Activated naive CD4-positive, alpha-beta T cell treated with anti-CD3 and anti-CD28 coated beads, Interleukin-2, amount 50 U/mL, for 16 hours (primary cell): ENCODE measurements at places on chromosomes 2 and 18.

DNA sequence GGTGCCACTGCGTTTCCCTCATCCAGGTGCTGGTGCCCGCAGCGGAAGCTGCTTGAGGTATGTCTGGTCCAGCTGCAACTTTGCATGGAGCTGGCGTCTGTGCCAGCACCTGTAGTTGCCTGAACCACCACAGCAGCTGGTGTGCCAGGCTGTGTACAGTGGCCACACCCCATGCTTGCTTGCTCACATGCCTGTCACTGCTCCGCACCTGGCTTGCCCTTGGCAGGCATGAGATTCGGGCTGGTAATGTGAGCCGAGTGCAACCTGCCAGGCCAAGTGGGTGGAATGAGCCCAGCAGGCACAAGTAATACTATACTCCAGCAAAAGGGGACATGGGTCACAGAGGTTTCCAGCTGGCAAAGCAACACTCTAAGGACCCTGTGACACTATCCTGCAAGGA is 1123.3 kb upstream of the ACVR2A start:
- DNase-seq, result no peak

GRCh38 chr2:222609381-222609780 is 46.5 kb downstream of the FARSB start:
- no peak for DNase-seq

- no peak for DNase-seq
Measured at GRCh38 chr2:118449401-118449800, 361.1 kb downstream of the INSIG2 start.

- no peak for DNase-seq
Measured at GRCh38 chr18:45330170-45330594, 285.1 kb upstream of the SLC14A2 start.

- no peak for DNase-seq
Measured at GRCh38 chr2:208657468-208657867, 250.9 kb downstream of the PTH2R start.

DNA sequence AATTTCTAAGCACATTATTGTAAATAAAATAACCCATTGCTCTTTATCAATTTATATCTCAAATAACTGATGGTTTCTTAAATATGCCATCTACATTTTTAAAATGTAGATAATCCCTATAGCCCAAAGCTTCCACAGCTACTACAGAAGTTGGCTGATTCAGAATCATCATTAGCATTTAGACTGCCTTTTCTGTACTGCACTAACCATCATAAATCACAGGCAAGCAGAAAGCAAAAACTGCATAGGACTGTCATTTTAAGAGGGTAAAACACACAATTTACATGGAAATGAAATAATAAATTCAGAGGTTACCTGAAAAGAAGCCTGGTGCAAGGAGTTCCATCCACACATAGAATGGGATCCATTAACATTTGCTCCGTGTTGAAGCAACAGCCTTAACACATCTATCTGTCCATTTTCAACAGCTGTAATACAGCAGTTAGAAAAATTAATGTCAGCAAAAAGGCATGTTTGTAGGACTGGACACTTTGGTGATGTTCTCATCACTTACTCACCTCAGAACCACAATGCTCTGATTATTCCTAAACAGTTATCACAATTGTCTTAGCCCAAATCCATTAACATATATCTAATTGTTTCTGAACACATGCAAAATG is 38.4 kb upstream of the CHAC2 start:
- no peak for DNase-seq

- no peak for DNase-seq
Measured at GRCh38 chr2:29847886-29848285, 73.5 kb downstream of the ALK start.

- DNase-seq, result no peak
Measured at GRCh38 chr2:179251870-179252269, 12.8 kb downstream of the SESTD1 start.

DNA sequence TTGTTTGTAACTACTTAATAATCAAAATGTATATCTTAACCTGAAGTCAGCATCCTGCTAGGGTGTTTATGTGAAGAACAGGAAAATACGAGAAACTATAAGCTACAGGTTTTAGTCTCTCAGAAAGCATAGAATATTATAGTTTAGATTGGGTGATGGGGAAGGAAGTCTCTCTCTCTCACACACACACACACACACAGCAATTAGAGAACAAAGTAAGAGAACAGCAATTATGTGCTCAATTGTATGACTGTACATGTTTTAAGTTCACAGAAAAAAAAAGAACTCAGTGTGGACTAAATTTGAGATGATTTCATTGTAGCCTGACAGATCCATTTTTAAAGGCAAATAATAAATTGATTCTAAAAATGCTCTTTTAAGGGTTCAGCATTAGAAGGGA is 94.3 kb upstream of the ZNF516 start:
- DNase-seq, result no peak

DNA sequence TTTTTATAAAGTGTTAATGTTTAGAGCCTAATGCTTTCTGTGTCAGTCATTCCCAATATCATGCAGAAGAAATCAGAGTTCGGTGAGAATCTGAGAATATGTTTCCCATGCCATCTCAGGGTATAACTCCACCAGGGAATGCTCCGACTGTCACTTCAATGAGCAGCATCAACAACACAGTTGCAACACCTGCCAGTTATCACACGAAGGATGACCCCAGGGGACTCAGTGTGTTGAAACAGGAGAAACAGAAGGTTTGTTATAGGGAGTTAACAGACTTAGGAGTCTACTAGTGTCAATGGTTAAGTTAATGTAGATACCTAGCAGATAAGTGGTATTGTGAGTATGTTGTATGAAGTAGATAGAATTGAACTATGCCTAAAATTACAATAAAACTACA is 31.0 kb downstream of the VAPA start:
- no peak for DNase-seq

DNA sequence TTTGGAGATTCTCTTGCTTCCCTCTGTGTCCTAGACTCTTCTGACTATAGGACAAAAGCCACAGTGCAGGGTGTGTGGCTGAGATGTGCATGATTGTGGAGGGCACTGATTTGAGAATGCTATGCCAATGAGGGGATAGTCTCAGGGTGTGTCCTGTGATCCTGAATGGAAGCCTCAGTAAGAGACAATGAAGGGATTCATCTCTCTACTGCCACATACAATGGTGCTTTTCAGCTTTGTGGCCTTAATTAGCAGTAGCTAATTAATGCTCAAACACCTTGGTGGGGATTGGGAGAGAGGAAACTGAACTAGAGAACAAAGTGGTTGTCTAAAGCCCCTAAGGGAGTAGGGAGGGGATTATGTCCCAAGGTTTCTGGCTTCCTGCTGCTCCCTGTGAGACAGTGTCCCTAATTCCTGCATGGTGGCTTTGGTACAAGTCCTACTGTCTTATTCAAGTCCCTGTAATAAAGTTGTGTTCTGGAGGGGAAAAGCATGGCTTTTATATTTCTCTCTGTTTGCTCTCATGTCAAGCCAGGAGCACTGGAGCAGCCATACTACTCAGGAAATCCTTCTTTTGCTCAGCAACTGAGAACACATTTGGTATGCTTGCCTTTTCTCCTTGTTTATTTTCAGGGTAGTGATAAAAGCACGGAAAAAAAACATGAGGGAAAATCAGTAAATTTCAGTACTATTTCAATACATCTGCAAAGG is 415.2 kb upstream of the TCF4 start:
- DNase-seq, result no peak

DNA sequence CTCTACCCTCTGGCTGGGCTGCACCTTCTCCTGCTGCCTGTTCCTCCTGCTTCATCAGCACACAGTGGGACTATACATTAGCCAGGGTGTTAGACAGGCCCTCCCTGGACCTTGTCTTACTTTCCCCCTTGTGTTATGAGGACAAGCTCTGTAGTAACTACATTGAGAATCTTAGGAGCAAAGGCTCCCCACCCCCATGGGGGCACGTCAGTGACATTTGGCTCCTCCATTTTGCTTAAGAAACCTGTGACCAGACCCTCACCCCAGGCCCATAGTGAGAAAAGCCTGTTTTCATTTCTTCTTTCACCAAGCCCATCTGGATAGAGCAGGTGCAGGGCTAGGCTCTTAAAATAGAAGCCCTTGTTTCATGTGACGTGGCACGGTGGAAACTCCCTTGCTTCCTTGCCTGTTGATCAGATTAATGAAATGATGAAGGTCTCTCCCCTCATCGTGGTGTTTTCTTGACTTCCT is 146.7 kb downstream of the RPIA start:
- DNase-seq, result no peak

DNA sequence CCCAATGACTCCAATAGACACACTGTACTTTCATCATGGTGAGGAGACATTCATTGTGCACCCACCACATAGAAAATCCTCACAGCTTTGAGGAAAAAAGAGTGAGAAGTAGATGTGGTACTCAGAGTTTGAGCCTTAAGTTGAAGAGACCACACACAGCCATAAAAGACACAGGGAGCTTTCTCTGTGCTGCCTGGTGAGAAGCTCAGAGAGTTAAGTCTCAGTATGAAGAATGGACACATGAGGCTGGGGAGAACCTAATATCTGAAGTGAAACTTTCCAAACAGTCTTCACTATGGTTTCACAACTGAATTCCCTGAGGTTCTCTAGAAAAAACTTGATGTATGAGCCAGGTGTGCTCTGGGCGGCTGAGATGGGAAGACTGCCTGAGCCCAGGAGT is 237.9 kb downstream of the NBAS start:
- no peak for DNase-seq

DNA sequence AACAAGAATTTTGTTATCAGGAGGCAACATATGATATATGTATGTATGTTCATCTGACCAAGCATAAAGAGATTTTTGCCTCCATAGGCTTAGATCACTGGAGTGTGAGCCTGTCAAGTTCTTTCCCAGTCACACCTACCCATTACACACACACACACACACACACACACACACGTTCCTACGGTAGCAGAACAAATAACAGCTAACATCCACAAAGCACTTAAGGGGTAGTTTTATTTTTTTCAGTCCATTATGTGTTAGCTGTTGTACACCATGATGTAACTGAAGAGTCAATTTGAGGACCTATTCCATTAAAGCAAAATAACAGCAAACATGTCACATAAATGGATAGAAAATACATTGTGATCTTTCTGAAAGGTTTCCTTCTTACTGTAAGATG is 39.5 kb downstream of the UGP2 start:
- DNase-seq, result no peak

- DNase-seq, result no peak
Measured at GRCh38 chr2:60549238-60549927, 4.1 kb downstream of the BCL11A start.

DNA sequence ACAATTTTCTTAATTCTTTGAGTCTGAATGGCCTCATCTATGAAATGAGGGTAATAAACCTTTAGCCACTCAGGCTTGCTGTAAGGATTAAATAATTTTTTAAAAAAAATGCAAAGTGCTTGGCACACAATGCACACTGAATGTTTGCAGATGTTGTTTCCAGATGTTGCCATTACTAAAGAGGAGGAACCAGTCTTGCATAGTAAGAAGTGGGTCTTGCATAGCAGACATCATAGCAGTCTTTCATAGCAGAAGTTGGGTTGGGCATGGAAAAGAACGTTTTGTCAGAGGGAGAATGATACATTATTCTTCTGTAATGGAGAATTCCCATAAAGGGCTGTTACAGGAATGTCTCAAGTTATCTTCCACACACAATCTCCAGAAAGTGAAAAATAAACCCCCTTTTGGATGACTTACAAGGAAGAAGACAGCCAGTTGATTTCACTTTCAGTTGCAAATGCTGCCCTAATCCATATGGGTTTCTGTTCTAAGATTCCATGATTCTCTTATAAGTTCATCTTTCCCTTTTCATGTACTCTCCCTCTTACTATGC is 327.7 kb downstream of the SUCLG1 start:
- no peak for DNase-seq

GRCh38 chr2:239751679-239752355 is 273.3 kb downstream of the NDUFA10 start:
- DNase-seq, result peak; percentile 54

DNA sequence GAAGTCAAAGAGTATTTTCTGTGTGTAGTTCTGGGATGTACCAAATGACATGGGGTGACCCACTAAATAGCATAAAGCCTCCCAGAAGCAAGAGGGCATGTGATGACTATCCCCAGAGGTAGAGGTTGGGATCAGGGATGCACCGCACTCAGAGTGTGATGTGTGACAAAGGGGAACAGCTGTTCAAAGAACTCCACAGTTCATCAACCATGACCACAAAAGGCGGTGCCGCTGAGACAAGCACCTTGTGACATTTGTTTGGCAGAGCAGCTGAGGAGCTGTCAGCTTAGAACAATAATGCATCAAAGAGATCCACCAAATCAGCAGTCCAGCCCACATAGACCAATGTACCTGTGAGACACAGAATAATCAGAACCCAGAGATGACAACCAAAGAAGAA is 81.3 kb downstream of the VWC2L start:
- DNase-seq, result no peak

DNA sequence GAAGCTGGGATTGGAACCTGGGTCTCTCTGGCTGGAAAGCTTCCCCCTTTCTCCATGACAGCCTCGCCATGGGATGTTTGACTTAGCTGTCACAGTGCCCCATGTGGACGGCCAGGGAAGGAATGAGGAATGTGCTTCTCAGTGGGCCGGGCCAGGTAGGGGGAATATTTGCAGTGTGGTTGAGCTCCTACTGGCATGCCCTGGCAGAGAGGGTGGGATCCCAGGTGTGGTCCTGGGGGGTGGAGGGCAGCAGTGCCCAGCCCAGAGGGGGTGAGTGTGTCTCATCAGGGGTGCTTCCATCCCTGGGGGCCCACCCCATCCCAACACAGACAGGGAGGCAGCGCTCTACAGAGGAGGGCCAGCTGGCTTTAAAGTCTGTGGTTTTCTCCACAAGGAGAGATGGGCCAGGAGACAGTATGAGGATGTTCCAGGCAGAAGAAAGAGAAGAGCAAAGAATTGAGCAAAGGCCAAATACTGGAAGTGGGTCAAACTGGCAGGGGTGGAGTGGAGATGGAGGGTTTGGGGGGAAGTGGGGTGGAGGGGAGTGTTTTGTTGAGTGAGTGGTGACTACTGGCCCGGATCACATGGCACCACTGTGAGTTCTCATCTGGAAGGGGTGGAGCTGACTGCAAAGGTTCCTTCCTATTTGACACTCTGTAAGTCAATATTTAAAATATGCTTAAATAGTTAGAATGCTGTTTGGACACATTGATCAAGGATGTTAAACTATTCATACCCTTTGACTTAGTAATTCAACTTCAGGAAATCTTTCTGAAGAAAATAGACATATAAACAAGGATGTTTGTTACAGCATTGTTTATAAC is 94.0 kb downstream of the MYCN start:
- DNase-seq, result no peak

DNA sequence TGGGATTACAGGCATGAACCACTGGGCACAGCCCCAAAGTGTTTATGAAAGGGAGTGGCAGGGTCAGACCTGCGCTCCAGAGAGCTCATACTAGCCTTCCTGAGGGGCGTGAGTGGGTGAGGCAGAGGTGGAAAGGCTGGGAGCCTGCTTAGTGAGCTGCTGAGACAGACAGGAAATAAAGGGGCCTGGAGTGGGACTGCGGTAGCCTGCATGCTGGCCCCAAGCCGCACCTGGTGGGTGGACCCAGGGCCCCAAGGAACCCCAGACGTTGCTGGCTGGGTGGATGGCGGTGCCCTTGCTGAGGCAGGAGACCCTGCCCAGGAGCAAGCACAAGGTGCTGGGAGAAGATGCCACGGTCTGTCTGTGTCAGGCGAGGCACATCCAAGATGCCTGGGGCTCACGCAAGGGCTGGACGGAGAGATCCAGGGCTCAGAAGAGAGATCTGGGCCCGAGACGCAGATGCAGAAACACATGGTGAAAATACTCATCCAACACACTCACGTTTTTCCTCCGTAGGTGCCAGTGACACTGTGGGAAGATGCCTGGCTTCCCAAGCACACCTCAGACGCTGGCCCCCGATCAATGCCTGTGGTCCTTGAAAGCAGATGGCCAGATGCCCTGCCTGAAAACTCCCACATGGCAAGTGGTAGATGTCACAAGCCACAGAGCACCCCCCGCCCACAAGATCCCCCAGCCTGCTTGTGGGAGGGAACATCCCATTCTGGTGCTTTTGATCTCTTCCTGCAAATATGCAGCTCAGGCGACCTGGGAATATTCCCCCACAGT is 151.1 kb downstream of the GLI2 start:
- DNase-seq, result no peak
